ENCODE measurements at places on chromosomes 16 and 17.

- DNase-seq, result no peak
Observed at GRCh38 chr17:43640491-43641252, 21.1 kb downstream of the MEOX1 start.

DNA sequence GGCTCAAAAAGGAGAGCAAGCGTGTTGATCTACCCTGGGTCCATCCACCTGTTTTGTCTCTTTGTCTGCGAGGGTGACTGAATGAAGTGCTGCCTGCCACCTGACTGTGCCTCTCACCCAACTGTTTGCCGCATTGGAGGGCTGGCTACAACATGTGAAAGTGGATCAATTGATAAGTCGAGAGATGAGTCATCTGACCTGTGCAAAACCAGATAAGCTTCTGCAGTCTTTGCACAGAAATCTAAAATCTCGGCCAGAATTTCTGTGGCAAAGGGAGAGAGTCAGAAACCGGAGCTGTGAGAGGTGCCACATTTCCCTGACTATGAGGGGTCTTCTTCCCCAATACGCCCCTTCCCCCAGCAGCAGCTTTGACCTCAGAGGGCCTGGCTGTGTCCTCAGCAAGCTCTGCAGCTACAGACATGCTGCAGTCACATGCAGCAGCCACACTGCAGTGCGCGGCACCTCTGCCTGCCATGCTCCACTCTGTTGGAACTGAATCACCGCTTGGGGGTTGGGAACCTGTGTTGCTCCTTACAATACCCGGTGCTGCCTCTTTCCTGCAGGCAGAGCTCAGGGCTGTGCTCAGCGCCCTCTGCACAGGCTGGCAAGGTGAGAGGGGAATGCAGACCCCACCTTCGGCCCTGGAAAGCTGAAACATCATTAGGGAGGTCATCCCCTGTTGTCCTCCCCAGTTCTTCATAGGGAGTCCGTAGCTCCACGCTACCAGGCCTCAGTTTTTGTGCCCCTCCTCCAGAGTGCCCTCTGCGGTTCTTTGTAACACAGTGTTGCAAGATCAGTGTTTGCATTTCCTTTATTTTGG is 16.2 kb upstream of the HAS3 start:
- peak; percentile 15 for DNase-seq

GRCh38 chr16:81629034-81629802 is 149.9 kb upstream of the PLCG2 start:
- DNase-seq, result no peak

- DNase-seq, result no peak
Observed at GRCh38 chr17:41760878-41761277, 25.6 kb downstream of the JUP start.

- DNase-seq, result no peak
Observed at GRCh38 chr16:72104905-72105304, 11.3 kb downstream of the DHX38 start.

DNA sequence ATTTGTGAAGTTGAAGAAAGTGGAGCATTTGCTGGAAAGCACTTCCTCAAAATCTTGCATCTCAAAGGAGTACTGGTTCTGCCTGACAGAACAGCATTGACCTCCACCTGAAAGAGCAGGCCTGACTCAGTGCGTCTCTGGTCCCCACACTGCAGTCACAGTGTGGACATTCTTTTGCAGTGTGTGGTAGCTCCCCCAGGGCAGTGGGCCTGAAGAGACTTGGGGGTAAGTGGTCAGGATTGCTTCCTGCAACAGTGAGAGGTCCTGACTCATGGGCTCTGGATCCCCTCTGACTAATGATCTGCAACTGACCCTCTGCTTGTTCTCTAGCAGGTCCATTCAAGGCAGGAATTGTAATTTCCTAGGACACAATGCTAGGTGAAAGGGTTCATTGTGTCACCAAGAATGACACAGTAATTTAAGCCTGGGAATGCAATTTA is 204.9 kb upstream of the KCNJ16 start:
- DNase-seq, result no peak

GRCh38 chr17:43217614-43218087 is 6.0 kb downstream of the TMEM106A start:
- DNase-seq, result no peak

DNA sequence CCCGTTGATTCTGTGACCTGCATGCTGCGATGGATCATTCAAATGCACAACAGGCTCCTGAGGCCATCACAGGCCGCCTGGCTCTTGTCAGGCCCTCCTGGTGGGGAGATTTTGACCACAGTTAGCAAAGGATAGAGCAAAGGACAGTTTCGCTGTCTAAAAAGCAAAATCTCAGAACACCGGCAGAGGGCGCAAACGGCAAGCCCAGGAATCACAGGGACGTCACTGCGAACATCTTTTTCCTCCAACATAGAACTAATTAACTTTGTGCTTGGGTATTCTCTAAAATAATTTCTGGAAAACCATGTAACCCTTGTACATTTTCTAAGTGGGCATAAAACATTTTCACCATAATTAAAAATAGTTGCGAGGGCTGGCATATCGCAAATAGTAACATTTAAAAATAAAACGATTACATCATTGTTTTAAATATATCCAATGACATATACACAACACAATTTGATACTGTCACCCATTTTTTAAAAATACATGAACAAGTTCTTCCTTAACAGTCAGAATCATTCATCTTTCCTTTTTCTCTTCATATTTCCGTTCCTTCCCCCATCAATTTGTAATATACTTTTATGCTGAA is 19.7 kb upstream of the SLC47A1 start:
- DNase-seq, result peak; percentile 50

DNA sequence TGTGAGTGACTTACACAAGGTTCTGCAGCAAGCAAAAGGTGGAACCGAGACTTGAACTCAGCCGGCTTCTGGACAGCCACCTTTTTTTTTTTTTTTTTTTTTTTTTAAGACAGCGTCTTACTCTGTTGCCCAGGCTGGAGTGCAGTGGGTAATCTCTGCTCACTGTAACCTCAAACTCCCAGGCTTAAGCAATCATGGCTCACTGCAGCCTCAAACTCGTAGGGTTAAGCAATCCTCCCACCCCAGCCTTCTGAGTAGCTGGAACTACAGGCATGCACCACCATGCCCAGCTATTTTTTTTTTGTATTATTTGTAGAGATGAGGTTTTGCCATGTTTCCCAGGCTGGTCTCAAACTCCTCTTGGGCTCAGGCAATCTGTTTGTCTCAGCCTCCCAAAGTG is 55.2 kb upstream of the GOT2 start:
- DNase-seq, result no peak

DNA sequence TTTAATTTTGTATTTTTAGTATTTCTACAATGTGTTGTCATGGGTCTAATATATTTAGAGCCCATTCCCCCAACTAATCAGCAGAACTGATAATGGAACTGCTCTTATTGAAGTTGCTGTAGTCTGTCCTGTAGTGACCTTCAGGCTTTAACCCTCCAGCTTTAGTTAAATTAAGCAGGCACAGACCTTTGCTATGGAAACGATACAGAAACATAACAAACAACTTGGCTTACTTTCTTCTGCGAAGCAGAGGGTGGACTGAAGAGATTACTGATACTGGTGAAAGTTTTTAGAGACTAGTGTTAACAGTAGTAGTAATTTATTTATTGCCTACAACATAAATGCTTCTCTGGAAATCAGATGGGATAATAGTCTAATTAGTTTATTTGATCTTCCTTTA is 61.4 kb downstream of the NFATC3 start:
- DNase-seq, result no peak

GRCh38 chr16:24610416-24610755 is 71.0 kb downstream of the RBBP6 start:
- no peak for DNase-seq

- no peak for DNase-seq
Observed at GRCh38 chr16:56936950-56937349, 5.0 kb downstream of the HERPUD1 start.

DNA sequence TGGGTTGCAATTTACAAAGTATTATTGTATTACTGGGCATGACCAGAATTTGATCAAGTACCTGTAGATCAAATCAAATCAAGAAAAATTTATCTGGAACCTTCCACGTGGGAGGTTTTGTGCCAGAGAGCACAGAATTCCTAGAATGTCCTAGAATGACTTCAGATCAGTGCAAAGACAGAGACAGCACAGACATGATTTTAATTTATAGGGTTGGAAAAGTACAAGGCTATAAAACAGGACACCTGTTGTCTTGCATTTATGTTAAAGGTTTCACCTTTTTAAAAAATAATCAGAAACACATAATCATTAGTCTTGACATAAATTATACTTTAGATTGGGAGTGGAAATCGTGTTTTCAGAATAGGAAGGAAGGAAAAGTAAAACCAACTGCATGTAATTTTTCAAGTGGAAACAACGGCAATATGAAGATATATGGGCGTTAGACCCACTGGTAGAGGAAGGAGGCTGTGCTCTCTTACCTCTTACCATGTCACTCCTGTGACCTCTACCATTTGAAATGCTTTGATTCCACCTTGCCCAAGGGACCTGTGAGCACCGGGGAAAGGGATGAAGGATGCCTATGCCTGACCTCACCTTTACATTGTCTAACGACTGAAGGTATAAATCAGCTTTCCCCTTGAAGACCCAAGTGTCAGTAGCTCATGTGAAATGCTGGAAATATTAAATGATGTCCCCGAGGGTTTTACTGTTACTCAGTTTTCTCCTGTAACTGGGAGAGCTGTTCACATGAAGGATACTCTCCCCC is 100.4 kb downstream of the SNX11 start:
- no peak for DNase-seq

- DNase-seq, result no peak
Observed at GRCh38 chr16:58035356-58036170, 10.0 kb downstream of the MMP15 start.

Data from activated T-cell treated with anti-CD3 and anti-CD28 coated beads for 24 hours (primary cell).